ENCODE measurements at places on chromosomes 6 and 20.

- DNase-seq: peak; percentile 35
Observed at GRCh38 chr6:26025047-26025893, 62.0 kb upstream of the HFE start.

DNA sequence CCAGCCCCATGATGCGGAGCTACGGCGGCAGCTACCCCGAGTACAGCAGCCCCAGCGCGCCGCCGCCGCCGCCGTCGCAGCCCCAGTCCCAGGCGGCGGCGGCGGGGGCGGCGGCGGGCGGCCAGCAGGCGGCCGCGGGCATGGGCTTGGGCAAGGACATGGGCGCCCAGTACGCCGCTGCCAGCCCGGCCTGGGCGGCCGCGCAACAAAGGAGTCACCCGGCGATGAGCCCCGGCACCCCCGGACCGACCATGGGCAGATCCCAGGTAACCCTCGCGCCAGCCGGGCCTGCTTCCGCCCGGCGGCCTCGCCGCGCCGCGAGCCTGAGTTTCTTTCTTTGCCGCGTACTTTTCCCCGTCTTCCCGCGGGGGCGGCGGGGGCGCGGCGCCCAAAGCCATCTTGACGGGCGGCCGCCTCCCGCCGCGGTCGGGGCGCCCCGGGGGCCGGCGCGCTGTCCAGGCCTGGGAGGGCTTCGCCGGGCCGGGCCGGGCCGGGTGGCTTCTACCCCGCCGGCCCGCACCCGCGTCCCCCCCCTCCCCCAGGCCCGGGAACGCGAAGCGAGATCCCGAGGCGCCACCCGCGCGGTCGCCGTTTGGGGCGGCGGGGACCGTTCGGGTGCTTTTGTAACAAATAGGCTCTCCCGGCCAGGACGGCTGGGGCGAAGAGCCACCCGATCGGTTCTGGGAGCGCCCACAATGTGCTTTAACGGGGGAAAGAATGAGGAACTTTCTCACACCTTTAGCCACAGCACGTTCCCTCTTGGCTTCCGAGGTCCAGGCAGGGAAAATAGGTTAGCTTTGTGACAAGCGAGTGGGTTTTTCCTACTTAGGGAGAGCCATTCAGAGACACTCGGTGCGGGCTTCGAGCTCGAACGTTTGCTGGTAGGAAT, 2.3 kb downstream of the ARID1B start:
- peak; percentile 37 for DNase-seq

DNA sequence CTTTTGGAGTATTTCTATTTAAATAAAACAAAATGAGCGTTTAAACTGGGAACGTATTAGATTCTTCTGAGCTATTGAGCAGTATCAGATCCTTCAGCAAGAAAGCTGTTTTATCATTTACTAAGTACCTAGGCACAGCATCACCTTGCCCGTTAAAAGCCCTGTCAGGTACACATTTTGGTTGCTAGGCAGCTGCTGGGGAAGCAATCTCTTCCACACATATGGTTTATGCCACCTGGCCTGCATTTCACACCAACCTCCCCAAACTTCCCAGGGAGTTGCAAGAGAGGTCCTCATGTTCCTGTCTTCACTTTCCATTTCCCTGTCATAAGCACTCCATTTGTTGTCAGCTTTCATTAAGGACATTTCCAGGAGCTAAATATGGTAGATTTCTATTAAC, 400.1 kb downstream of the PLCB1 start:
- DNase-seq: no peak

- DNase-seq: no peak
Observed at GRCh38 chr20:57849521-57850215, 139.9 kb upstream of the PMEPA1 start.

DNA sequence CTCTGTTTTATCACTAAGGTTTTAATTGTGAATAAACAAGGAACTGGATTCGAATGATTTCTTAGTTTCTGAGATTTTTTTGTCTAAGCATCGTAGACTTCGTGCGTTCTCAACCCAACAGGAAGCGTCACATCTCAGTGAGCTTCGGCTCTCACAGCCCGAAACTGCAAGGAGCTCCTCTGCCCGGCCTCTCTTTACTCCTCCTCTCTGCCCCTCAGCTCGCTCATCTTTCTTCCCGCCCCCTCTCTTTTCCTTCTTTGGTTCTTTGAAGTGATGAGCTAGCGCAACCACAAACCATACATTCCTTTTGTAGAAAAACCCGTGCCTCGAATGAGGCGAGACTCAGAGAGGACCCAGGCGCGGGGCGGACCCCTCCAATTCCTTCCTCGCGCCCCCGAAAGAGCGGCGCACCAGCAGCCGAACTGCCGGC, 480 bp upstream of the NT5E start:
- peak; percentile 21 for DNase-seq

- DNase-seq: no peak
Observed at GRCh38 chr6:113953346-113953745, 17.6 kb downstream of the HDAC2 start.

GRCh38 chr6:84601366-84601765, 163.0 kb downstream of the TBX18 start:
- DNase-seq: no peak

GRCh38 chr6:118580585-118581419, 32.7 kb downstream of the PLN start:
- DNase-seq: peak; percentile 58

DNA sequence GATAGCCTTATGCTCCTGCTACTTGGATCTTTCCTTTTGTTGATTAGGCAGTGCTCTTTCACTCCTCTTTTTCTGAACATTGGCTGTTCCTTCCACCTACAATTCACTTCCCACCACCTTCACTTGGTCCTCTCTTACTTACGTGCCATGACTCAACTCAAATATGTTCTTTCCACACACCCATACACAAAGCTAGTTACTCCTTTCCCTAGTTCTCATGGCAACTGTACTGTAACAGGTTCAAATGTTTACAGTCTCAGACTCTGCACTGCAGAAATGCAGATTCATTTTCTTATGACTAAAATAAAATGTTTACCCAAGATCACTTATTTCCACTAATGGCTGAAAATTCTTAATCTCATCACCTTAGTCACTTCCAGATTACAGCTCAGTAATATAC, 174.0 kb upstream of the TSHZ2 start:
- DNase-seq: no peak

GRCh38 chr6:75438442-75439116, 55.0 kb downstream of the FILIP1 start:
- DNase-seq: no peak

- DNase-seq: no peak
Observed at GRCh38 chr20:7437311-7437710, 502.9 kb downstream of the HAO1 start.

- DNase-seq: peak; percentile 46
Observed at GRCh38 chr20:63538204-63539091, 1.3 kb upstream of the PTK6 start.

All from CD4-positive, alpha-beta T cell treated with Interleukin-2 at 100 ng/mL for 4 hours (primary cell).